ENCODE measurements at places on chromosomes 5 and 9.
A peak's percentile ranks its signal among the peaks of the same experiment; 100 is the strongest.

- no peak for DNase-seq
Observed at GRCh38 chr9:19243366-19244033, 13.0 kb downstream of the DENND4C start.

DNA sequence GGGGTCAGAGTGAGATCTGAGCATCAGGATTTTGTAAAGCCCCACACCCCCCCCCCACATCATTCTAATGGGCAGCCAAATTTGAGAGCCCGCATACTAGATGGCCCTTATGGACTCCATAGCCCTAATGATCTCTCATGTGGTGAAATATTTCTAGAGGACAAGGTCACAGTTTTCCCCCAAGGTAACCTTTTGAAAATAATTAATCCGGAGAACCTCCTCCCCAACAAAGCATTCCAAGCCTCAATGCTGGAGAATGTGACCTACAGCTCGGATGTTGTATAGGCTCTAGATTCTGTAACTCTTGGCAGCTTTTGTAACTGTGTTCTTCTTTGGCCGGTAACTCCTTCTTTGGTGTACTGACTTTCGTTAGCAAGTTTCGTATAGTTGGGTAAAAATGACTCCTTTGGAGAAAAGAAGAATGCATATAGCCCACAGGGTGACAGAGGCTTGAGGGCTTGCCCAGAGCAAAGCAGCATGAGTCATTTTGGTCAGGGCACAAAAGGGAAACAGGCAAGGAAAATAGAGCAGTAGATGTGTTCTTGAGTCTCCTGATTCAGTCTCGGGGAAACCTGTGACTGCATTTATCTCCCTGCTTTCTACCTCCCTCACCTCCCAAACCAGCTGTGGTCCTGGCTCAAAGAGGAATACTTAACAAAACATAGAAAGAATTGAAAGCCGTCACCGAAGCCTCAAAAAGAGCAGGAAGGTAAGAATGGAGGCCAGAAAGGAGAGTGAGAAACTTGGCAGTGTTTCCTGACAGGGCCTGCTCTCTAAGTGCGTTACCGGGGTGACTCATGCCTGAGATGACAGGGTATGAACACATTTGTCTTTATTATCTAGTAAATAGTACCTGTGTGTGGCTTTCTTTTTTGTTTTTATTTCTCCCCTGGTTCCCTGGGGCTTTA is 6.6 kb upstream of the XPA start:
- no peak for DNase-seq

DNA sequence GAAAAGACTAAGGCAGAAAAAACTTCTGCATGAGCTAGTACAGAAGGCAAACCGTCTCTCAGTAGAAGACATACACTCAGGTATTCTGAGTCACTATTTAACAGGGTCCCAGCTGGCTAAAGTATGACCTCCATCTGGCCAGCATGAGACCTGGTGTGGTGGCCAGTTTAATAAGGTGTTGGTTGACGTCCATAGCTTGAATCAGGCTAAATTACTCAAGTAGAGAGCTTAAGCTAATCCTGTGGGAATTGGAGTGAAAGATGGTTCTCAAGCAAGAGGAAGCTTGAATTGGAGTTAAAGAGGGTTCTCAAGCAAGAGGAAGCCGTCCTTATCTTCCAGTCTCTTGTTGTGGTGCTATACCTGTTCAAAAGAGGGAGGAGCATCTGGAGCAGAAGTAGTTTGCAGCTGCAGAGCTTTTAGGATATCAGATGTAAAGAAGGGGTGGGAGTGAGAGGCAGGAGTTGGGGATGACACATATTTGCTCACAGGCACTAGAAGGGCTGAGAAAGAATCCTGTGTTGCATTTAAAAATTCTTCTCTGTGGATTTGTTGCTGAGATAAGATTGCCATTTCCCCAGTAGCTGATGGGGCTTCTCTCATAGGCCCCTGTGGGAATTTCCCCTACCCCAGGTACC is 136.1 kb upstream of the RUSC2 start:
- DNase-seq, result no peak

DNA sequence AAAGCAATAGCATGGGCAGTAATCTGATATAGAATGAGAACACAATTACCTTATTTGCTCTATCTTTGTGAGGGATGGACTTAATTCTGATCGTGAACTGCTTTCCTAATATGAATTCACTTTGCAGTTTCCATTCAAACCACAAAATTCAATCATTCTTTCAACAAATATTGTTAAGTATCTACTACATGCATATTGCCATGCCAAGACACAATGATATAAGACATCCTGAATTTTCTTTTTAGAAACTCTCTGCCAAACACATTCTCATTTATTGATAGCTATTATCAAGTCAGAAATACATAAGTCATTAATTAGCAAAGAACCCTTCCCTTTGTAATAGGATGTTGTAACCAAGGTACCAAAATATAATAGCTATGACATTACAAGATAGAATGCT is 121.6 kb upstream of the TARS1 start:
- DNase-seq, result no peak

- DNase-seq, result no peak
Observed at GRCh38 chr5:151406322-151406947, 41.0 kb upstream of the SLC36A1 start.

DNA sequence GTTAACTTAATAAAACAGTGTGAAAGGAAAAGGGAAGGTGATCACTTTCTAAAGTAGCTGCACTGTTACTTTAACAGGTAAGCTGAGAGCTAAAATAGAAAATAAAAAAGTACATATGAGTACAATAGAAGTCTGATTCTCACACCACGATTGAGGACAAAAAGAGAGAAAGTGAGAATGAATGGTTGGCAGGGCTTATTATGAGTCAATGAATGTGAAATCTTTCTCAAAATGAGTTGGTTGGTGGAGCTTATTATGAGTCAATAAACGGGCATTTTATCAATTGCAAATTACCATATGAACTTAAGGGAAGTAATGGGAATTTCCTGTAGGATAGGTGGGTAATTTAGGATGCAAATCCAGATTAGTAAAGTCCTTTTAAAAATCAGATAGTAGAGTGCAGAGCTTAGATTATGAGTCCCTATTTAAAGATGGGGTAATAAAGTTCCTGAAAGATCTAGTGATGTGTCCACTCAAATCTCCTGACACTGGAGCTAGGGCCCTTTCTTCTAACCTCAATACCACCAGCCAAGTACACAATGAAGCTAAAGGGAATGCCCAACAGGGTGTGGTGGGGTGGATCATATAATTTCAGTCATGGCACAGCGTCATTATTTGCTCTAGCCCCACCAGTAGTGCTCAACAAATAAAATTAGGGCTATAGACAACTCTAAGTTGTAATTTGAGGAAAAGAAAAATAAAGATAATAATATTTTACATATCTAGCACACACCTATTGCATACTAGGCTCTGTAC is 21.1 kb upstream of the TLR4 start:
- no peak for DNase-seq

- no peak for DNase-seq
Observed at GRCh38 chr5:141382469-141383294, at the start of gene PCDHGA7. Gene PCDHGA7 (plus strand): TSS chr5:141382742. CDS start chr5:141382900, 158 bp downstream.

- DNase-seq, result no peak
Observed at GRCh38 chr5:585962-586628, 26.0 kb upstream of the CEP72 start.

DNA sequence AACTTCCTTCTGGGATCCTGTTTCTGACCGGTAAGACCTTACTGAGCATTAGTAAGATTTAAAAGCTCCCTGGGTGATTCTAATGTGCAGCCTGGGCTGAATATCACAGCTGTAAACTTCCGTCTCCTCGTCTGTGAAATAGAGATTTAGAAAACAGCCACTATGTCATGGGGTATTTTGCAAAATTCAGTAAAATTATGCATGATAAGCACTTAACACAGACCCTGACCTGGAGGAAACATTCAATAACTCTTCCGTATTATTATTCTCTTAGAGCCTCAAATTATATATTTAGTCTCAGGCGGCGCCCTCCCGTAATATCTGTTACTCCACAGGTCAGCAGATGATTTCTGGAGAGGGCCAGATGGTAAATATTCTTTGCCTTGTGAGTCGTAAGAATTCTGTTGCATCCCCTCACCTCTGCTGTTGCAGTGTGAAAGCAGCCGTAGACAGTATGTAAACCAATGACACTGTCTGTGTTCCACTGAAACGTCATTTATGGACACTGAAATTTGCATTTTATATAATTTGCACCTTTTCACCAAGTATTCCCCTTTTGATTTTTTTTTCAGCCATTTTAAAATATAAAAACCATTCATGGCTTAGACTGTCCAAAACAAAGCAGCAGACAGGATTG is 39.2 kb upstream of the RARS1 start:
- no peak for DNase-seq

GRCh38 chr9:85600675-85601263 is 141.0 kb downstream of the AGTPBP1 start:
- no peak for DNase-seq

- no peak for DNase-seq
Observed at GRCh38 chr5:151523335-151523734, 67.8 kb downstream of the FAT2 start.

DNA sequence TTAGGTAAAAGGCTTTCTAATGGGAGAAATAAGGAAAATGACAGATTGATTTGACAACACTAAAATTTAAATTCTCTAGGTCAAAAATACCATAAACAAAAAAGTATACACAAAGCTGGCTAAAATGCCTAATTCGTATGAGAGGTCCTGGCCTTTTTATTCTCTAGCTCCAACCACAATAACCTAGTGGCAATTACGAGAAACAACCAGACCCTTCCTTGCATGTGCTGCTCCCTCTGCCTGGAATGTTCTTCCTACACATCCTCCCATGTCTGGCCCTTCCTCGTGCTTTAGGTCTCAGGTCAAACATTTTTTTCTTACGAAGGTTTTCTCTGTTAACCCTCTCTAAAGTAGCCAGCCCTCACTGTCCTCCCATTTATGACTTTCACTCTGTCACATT is 176.4 kb upstream of the PLPPR1 start:
- no peak for DNase-seq

DNA sequence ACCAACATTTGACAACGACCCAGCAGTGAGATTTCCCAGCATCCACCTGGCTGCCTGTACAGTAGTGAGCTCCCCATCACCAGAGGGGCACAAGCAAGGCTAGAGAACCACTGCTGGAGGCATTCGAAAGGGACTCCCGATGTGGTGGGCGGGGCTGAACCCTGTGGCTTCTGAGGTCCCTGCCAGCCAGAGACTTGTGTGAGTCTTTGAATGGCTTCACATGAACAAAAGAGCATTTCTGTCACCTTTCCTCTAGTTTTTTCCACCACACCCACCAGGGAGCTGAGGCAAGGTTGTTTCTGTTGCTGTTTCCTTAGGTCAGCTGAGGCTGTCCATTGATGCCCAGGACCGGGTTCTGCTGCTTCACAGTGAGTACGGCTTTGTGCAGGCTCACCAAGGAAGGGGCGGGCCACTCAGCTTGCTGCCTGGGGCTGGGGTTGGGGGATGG is 15.7 kb downstream of the RGS3 start:
- no peak for DNase-seq

DNA sequence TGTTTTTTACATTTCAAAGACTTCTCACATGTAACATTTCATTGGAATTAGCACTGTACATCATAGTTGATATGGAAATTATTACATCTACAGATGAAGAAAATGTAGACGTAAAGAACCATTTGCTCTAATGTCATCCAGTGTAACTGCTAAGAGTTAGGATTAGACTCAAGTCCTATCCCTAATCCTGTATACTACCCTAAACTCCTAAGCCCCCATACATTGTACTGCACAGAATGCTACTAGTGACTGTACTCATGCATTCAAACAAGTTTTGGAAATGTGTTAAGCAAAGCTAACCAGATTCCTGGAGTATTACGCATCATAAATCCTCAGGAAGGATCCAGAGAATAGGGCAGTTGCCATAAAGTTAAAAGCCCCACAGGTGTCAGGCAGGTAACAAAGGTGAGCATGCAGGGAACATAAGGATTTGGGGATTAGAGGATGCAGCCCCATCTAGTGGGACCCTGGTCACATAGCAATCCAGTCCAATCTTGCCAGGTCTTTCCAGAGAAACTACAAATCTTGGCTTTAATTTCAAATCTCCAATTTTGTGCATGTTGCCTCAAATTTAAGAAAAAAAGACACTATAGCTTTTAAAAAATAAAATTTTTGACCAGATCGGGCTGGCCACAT is 32.0 kb downstream of the HAVCR1 start:
- DNase-seq, result no peak

- DNase-seq, result no peak
Observed at GRCh38 chr5:83396662-83397061, 74.9 kb upstream of the VCAN start.

DNA sequence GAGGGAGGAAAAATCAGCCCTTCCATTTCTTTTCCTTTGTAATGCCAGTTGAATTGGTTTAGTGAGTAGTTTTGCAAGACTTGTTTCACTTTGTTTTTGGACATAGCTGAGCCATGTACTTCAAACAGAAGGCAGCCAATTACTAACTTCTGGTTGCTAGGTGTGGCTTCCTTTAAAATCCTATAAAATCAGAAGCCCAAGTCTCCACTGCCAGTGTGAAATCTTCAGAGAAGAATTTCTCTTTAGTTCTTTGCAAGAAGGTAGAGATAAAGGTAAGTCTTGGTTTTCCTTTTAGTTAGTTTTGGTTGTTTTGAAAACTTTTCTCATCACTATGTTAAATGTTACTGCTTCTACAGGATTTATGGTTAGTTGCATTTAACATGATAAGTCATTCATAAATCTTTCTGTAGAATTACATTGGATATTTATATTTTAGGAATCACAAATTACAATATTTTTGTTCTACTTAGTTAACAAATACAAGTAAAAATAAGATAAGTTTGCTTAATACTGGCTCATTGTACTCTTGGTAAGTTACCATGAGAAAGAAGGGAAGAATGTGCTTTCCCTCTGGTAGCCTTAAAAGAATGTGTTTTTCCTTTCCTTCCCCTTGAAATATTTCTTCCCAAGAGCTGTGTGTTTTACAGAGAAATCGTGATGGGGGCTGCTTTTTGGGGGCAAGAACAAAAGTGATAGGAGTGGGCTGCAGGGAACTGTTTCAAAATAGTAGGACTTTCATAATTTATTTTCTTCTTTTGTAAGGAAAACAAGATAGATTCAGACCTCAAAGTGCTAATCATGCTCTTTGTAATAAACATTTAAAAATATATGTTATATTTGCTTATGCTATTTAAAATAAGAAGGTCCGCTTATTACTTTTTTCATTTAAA is at the start of gene ANXA1:
TSS of gene ANXA1 (plus strand) at position 213 of the 890 bp plus-strand sequence. CDS start 6,671 bp downstream, outside the sequence.
- peak; percentile 7 for DNase-seq

DNA sequence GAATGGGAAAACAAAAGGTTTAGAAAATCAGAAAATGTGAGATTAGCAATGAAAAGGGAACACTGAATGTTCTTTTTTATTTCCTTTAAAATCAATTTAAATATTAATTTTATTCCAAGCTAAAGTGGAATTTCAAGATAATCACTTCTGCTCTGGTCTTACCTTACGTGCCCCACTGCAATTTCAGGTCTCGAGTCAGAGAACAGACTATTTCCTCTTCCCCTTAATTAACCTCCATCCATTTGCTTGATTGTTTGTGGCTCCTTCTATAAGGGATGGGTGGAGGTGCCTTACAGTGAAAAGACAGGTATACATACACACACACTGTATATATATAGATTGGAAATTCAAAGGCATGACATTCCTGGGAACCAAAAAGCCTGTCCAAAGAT is 137.1 kb downstream of the SUSD1 start:
- no peak for DNase-seq

DNA sequence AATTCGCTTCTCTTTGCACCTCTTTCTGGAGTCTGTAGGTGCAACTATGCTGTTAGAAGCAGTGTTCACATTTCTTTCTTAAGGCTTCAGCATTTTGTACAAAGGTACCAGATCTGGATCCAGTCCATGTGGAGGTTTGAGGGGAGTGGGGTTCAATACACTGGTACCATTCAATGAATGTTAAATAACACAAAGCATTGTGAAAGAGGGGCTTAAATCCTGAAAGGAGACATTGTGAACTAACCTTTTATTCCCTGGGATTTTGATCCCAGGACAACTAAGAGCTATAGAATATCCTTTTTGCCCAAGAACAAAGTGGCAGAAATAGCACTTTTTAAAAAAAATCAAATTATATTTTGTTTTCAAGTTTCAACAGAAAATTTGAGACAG is 107.7 kb upstream of the VCAN start:
- DNase-seq, result no peak

All from T follicular helper cell (primary cell).